ENCODE measurements at places on chromosomes 1 and 21. TPM values are rescaled to one million over a fixed set of nuclear protein-coding genes. Genes with fewer than 3 reads are reported as not detected.

- H3K27ac ChIP-seq, result no peak overlapping the region
- no peaks in the 10 kb centered on the region for H3K4me1 ChIP-seq
- DNase-seq, result no peak
- H3K4me3 ChIP-seq, result no peak overlapping the region
Measured at GRCh38 chr1:97204468-97204867, 482.9 kb downstream of the PTBP2 start.

- DNase-seq, result no peak
- H3K36me3 ChIP-seq, result peaks cover 10% of the 10 kb centered on the region
- H3K4me3 ChIP-seq, result no peak overlapping the region
- H3K4me1 ChIP-seq, result no peaks in the 10 kb centered on the region
- no peak overlapping the region for H3K27ac ChIP-seq
Measured at GRCh38 chr1:173768206-173768605, 53.4 kb downstream of the KLHL20 start.

- peaks cover 4% of the 10 kb centered on the region for H3K4me1 ChIP-seq
- H3K36me3 ChIP-seq, result no peaks in the 10 kb centered on the region
- no peak for DNase-seq
- H3K27me3 ChIP-seq, result no peaks in the 10 kb centered on the region
- no peak overlapping the region for H3K4me3 ChIP-seq
Measured at GRCh38 chr1:212141404-212141803, 105.9 kb downstream of the DTL start.

Gene RASSF5
- 73.4 TPM for total RNA-seq

DNA sequence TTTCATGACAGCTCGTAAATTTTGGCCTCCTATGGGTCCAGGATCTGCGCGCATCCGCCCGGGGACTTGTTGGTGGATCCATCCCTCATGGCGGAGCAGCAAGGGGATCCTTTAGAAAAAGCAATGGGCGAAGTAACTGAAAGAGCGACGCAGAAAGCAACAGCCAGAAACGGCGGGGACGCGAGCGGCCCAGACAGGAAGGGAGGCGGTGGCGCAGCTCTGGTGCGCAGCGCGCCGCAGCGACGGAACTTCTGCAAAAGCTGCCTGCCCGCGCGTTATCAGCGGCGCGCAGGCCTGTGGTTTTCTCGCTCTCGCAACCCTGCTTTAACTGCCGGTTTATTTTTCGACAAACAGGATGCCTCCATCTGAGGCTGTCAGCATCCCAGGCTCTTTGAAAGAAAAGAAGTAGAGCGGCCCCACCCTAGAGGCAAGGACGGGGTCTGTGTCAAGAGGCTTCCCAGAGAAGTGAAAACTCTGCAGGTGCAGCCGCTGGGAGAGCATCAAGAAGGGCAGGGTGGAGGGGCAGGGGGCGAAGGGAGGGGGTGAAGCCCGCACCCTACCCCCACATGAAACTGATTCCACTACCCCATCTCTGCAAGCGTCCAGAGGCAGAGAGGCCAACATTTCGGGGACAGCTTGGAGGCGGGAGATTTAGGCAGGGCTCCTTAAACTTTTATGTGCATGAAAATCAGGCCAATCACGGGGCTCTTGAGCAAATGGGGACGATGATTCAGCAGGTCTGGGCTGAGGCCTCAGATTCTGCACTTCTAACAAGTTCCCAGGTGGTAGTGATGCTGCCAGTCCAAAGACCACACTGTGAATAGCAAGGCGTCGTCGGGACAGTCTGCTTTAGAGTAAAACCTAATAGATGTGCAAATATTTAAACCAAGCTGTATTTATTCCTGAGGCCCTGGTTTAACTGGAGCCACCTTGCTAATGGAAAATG lies 22.2 kb downstream of the RUNX1 start:
- no peaks in the 10 kb centered on the region for H3K27me3 ChIP-seq
- H3K36me3 ChIP-seq, result peaks cover 7% of the 10 kb centered on the region

DNA sequence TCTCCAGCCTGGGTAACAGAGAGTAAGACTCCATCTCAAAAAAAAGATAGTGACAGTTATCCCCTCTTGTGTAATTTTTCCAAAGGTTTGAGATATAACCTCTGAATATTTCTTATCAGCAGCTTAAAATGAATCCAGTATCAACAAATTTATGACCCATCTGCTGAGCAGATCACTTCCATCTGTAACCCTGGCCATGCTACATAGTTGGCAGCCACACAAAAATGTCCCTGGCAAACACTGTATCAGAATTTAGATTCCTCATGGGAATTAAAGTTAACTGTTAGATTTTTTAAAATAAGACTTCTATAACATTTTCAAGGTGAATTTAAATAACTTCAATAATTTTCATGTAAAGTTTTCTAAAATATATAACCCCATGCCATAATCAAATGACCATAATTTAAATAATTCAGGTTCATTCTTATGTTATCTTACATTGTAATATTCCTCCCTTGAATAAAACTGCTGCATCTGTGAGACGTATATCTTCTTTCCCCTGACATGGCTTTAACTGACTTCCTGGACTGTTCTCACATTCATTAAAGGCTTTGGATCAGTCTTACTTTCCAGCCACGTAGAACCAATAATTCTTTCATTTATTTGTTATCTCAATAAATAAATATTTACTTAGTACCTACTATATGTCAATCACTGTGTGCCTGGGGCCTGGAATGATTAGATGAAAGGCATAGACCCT lies 5.3 kb upstream of the PRPF38B start:
- no peak overlapping the region for H3K27ac ChIP-seq
- H3K4me1 ChIP-seq, result no peaks in the 10 kb centered on the region
- no peak overlapping the region for H3K4me3 ChIP-seq

Gene CASQ1
- total RNA-seq, result 0.42 TPM

- peaks cover 10% of the 10 kb centered on the region for H3K36me3 ChIP-seq
- H3K4me3 ChIP-seq, result no peak overlapping the region
- DNase-seq, result no peak
- H3K4me1 ChIP-seq, result peaks cover 6% of the 10 kb centered on the region
Measured at GRCh38 chr1:206653715-206654459, 18.6 kb downstream of the DYRK3 start.

Gene RIPPLY3
- total RNA-seq, result 0.05 TPM

Gene NGF
- total RNA-seq, result 0.47 TPM

Gene NBPF4
- total RNA-seq, result 0.09 TPM

Gene ITPKB
- 22.7 TPM for total RNA-seq

- H3K27ac ChIP-seq, result no peak overlapping the region
- no peaks in the 10 kb centered on the region for H3K36me3 ChIP-seq
- no peaks in the 10 kb centered on the region for H3K4me1 ChIP-seq
- H3K27me3 ChIP-seq, result peaks cover 26% of the 10 kb centered on the region
- H3K4me3 ChIP-seq, result no peak overlapping the region
Measured at GRCh38 chr21:18245464-18245967, 883 bp downstream of the CHODL start.

Gene ARHGAP29
- total RNA-seq, result 5.4 TPM

DNA sequence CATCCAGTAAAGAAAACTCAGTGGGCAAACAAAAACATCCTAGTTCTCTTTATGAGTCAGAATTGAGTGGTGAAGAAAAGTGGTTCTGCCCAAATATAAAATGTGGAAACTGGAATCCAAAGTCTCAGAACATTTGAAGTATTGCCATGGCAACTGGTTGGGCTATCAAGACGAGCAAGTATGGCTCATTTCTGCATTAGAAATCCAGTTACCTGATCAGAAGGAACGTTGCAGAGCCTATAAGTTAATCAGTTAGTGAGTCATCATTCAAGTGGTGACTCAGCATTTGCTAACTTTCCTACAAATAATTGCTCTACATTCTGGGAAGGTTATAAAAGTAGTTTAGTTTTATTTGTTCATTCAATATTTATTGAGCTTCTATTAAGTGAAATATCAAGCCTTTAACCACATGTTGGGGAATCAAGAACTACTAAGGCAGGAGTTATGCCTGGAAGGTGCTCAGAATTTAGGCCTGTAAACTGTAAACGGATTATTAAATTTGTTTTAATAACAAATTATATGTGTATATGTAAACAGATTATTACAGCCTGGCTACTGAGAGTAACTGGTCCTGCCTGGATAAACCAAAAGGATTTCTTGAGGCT lies 104.3 kb downstream of the PAPPA2 start:
- no peaks in the 10 kb centered on the region for H3K4me1 ChIP-seq
- no peak for DNase-seq
- H3K27ac ChIP-seq, result no peak overlapping the region
- no peak overlapping the region for H3K4me3 ChIP-seq
- no peaks in the 10 kb centered on the region for H3K36me3 ChIP-seq
- no peaks in the 10 kb centered on the region for H3K27me3 ChIP-seq

Gene SELP
- 1.0 TPM for total RNA-seq

GRCh38 chr1:181135437-181135731 lies 46.9 kb downstream of the IER5 start:
- no peak overlapping the region for H3K4me3 ChIP-seq
- DNase-seq, result no peak
- H3K27ac ChIP-seq, result peak overlapping the region; percentile 39
- H3K4me1 ChIP-seq, result peaks cover 19% of the 10 kb centered on the region

DNA sequence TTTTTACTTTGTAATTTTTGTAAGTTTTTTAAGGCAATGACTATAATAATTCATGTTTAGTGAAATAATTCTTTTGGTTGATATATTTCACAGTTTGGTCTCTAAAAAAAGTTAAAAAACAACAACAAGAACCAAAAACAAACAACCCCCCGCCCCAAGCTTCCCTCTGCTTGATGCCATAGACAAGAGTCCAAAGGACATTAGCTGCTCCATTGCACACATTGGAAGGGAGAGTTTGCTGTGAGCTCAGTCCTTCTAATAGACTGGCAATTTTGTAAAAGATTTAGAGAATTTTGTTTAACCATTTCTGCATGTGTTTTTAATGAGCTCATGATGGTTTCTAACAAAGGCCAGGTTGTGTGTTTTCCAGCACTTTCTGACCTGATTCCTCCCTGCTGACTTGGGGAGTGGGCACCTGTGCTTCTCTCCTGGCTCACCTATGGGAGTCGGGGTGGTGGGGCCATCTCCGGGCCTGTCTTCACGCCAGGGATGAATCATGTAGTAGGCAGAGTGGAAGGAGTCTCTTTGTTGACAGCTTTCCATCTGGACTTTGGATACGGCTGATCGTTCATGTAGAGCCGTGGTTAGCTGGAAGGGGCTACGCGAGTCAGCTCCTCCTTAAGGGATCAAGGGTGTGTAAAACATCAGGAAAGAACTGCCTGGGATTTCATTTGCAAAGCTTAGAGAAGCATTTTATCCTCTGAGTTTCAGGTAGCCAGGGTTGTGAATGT lies 14.1 kb downstream of the ZBTB18 start:
- DNase-seq, result no peak
- H3K4me1 ChIP-seq, result no peaks in the 10 kb centered on the region
- no peaks in the 10 kb centered on the region for H3K36me3 ChIP-seq

GRCh38 chr1:44059664-44060355 lies 28.5 kb upstream of the SLC6A9 start:
- H3K27me3 ChIP-seq, result no peaks in the 10 kb centered on the region
- no peaks in the 10 kb centered on the region for H3K4me1 ChIP-seq
- no peak overlapping the region for H3K27ac ChIP-seq
- no peaks in the 10 kb centered on the region for H3K36me3 ChIP-seq
- H3K4me3 ChIP-seq, result no peak overlapping the region

GRCh38 chr1:13770743-13771142 lies 70.8 kb downstream of the PRDM2 start:
- no peak for DNase-seq
- H3K27me3 ChIP-seq, result no peaks in the 10 kb centered on the region
- no peak overlapping the region for H3K4me3 ChIP-seq
- H3K36me3 ChIP-seq, result peaks cover 8% of the 10 kb centered on the region

DNA sequence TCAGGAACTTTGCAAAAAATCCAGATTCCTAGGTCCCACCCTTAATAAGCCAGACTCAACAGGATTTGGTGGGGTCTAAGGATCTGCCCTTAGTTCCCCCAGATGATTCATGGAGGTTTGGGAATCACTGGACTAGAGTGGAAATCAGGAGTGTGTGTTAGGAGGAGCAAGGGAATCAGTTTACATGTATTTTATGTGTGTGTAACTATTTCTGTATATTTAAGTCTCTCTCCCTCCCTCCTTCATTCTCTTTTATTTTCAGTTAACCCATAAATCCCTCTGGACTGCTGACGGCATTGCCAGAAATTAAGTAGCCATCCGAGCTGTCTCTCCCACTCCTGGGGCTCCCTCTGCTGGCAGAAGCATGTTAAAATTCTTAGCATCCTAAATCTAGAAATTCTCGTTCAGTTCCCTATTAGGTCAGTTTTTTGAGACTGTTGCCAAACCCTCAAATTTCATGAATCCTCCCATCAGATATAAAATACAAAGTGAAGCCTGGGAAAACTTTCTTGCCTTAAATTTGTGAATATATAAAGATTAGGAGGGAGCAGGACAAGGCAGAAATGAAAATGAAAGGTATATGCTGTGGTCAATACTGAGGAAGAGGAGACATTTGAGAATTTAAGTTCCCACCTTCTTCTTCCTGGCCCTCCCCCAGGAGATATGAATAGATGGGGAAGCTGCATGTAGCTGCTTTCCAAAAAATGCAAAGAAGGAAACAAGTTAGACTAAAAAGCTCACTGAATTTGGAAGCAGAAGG lies 11.7 kb upstream of the HSD11B1 start:
- H3K27me3 ChIP-seq, result peaks cover 10% of the 10 kb centered on the region
- H3K27ac ChIP-seq, result no peak overlapping the region
- no peaks in the 10 kb centered on the region for H3K36me3 ChIP-seq
- DNase-seq, result peak; percentile 26

- no peak overlapping the region for H3K4me3 ChIP-seq
- H3K36me3 ChIP-seq, result no peaks in the 10 kb centered on the region
- H3K4me1 ChIP-seq, result no peaks in the 10 kb centered on the region
Measured at GRCh38 chr1:37035014-37035691, 838 bp upstream of the GRIK3 start.

DNA sequence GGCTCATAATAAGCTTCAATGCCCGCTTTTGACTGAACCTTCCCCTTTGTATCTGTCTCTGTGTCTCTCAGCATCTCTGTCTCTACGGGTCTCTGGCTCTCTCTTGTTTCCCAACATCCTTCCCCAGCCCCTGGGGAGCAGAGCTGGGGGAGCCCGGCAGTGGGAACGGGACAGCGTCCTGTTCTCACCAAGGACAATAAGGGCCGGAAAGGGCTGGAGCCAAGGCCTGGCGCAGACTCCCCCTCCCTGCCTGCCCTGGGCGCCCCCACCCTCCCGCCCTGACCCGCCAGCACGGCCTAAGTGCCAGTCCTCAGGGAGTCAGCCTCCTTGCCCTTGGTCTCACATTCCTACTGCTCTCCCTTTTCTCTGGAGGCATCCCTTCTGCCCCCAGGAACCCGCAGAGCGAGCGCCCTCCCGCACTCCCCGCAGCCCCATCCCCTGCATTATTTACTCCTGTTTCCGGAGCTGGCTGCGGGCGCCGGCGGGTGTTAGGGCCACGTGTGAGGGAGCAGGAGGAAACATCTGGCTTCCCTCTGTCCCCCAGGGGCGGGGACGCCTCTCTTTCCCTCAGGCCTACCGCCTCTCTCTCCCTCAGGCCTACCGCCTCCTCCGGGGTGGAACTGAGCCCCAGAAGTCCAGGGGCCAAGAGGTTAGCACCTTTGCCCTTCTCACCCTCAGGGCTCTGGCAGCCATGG lies 6.5 kb downstream of the KRTCAP2 start:
- no peak overlapping the region for H3K4me3 ChIP-seq
- peaks cover 21% of the 10 kb centered on the region for H3K36me3 ChIP-seq
- H3K27ac ChIP-seq, result no peak overlapping the region
- peaks cover 22% of the 10 kb centered on the region for H3K4me1 ChIP-seq

DNA sequence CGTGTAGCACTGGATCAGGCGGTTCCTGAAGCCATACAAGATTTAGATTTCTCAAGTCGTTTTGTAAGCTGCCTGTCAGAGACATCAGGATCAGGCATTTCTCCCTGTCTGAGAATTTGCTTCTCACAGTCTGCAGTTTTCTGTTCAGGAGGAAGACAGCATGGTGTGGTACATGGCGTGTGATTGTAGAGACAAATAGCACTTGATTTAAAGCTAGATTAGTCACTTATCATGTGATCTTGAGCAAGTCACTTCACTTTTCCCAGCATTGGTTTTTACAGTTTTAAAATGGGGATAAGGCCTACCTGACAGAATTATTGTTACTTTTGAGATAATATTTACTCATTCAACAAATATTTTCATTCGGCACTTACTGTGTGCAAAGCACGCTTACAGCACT lies 63.3 kb downstream of the AK4 start:
- H3K27ac ChIP-seq, result no peak overlapping the region
- no peaks in the 10 kb centered on the region for H3K36me3 ChIP-seq
- H3K27me3 ChIP-seq, result no peaks in the 10 kb centered on the region
- no peak for DNase-seq

All from thymus (tissue), 14 donors.